Left cardiac atrium (tissue), 4 donors: ENCODE measurements at places on chromosomes 4 and X. TPM values are rescaled to one million over a fixed set of nuclear protein-coding genes. Genes with fewer than 3 reads are reported as not detected.

The MAP7D2 gene
- total RNA-seq: 0.50 TPM

The CTAG1A gene
- total RNA-seq: not detected

The GLUD2 gene
- total RNA-seq: 1.9 TPM

The FAAH2 gene
- total RNA-seq: 0.55 TPM

The RTL9 gene
- total RNA-seq: 0.15 TPM

The CT45A8 gene
- not detected for total RNA-seq

The SPACA5 gene
- total RNA-seq: not detected

The PCDH18 gene
- 5.3 TPM for total RNA-seq

The PDE6B gene
- 5.2 TPM for total RNA-seq

The ARX gene
- not detected for total RNA-seq

The ERCC6L gene
- total RNA-seq: 0.10 TPM

The BST1 gene
- 11.0 TPM for total RNA-seq

The LRIT3 gene
- total RNA-seq: not detected

The N4BP2 gene
- 4.7 TPM for total RNA-seq

The SLBP gene
- total RNA-seq: 15.8 TPM

The KLKB1 gene
- 0.84 TPM for total RNA-seq

The GAGE13 gene
- not detected for total RNA-seq

The TRIM61 gene
- 2.0 TPM for total RNA-seq

The TMSB15B gene
- 1.9 TPM for total RNA-seq

The UGT2A1 gene
- not detected for total RNA-seq

The CABS1 gene
- not detected for total RNA-seq
